ENCODE measurements at places on chromosomes 2 and 18.

DNA sequence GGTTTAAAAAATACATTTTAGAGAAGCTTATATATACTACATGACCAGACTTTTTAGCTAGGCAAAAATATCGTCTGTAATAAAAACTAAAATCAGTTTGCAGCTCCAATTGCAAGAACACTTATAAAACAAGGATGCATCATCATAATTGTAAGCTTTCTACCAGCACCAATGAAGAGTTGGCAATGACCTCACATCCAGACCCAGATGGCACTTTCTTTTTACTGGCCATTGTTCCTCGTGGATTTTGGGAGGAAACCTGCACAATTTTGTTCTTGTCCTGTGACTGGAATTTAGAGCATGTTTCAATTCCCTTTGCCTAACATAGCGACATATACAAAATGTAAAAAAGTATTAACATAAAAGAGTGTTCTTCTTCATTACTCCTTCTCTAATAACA is 174.3 kb downstream of the ZNF521 start:
- DNase-seq, result no peak

DNA sequence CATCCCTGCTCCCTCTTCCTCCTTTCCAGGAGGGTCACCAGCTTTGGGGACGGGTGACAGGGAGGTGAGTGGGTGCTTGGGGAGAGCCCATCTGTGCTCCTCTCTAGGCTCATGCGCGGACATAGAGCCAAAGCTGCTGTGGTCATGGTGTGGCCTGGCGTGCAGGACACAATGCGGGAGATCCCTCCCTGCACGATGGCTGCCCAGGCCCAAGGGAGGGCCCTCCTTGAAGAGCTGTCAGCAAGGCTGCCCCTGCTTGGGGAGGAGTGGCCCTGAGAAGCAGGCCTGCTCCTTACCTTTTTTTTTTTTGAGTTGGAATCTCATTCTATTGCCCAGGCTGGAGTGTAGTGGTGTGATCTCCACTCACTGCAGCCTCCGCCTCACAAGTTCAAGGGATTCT is 111.4 kb downstream of the DYSF start:
- no peak for DNase-seq

- DNase-seq, result no peak
Measured at GRCh38 chr2:145016711-145017110, 496.8 kb upstream of the ZEB2 start.

GRCh38 chr18:60649107-60649506 is 276.5 kb upstream of the MC4R start:
- DNase-seq, result peak; percentile 44

- DNase-seq, result no peak
Measured at GRCh38 chr18:3452750-3453539, 3.0 kb downstream of the TGIF1 start.
